Naive B cell (primary cell): ENCODE measurements at places on chromosomes 4 and X.

DNA sequence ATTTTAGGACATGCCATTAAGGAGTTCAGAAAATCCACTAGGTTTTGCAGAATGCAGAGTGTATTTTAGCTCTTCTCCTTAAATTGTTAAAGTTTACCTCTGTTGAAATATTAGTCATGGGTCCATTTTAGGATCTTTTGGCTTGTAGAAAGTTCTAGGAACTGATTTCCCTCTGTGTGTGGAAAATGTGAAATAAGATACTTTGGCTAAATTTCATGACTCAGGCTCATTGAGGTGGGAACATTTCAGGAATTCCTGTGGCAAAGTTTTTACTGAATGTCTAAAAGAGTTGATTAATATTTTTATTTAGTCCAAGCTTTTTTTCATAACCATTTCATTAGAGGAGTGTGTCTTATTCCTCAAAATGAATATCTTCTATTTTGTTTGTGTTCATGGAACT is 7.0 kb downstream of the FHIP1A start:
- no peak for DNase-seq

DNA sequence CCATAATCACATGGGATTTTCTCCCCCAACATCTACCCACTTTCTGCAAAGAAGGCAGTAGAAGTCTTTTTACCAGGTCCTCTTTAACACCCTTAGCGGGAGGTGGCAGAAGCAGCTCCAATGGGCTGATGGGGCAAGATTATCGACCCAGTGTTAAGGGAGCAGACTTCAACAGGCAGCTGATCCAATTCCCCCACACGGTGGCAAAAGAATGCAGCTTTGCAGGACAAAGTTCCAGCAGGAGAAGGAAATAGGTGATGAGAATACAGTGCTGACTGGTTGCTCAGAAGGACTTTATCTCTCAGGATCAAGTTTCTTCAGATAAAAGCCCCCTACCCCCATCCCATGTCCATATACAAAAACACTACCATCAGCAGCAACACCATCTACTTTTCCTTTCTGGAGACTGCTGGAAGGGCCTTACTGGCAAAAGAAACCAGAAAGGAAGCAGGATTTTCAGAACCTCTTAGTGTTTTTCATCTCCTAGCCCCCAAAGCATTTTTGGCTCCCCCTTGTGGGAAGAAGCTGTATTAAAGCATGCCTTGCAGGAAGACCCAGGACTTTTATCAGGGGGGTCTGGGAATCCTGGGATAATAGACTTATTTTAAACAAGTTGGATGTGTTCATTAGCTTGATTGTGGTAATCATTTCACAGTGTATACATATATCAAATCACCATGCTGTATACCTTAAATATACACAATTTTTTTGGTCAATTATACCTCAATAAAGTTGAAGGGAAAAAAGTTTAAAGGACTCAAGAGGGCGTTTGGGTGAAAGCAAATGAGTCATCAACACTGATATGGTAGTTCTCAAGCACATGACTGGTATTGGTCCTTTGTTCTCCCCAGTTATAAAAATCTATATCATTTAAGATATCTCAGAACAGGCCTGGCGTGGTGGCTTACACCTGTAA is 146.4 kb downstream of the GPC3 start:
- peak; percentile 27 for DNase-seq

DNA sequence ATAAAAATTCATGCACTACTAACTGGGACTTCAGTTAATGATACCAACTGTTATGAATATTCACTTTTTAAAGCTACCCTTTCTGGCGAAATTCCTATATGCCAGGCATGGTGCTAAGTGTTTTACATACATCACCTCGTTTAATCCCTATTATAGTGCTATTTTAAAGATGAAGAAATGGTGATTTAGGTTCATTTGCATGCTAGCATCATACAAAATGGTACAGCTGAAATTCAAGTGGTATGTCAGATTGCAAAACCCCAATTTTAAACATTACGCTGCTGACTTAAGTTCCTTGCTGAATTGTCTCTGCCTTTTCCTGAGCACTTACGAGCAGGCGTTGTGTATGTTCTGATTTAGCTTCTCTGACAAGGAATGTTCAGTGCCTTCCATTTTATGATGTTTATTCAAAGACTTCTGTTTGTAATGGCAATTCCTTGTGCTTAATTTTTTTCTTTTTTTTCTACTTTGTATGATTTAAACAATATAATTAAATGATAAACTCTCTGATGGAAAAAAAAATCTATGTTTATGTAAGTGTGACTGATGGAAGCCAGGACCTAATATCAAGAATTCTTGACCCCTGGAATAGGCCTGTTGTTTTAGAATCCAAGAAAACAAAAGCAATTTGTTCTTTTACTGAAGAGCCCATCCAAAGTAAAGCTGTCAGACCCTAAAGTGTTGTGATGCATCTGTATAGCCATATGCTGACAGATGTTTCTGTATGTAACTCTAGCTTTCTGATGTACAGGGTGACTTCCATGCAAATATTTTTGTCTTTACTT is 148.1 kb downstream of the PCDH7 start:
- DNase-seq = no peak

GRCh38 chrX:154738011-154738738 is 12.7 kb downstream of the GAB3 start:
- DNase-seq = no peak

GRCh38 chrX:68832516-68833447 is 4.0 kb downstream of the EFNB1 start:
- DNase-seq = no peak

- no peak for DNase-seq
These were observed 188.3 kb upstream of the HCCS start for GRCh38 chrX:10922835-10923234.

- no peak for DNase-seq
These were observed 309.8 kb upstream of the GALNT7 start for GRCh38 chr4:172858731-172859230.

GRCh38 chr4:5165420-5166369 is 114.4 kb downstream of the STK32B start:
- DNase-seq = no peak

- DNase-seq = no peak
These were observed 82.4 kb downstream of the CNGA2 start for GRCh38 chrX:151816934-151817333.

GRCh38 chr4:94446386-94446785 is 5.4 kb upstream of the PDLIM5 start:
- no peak for DNase-seq

DNA sequence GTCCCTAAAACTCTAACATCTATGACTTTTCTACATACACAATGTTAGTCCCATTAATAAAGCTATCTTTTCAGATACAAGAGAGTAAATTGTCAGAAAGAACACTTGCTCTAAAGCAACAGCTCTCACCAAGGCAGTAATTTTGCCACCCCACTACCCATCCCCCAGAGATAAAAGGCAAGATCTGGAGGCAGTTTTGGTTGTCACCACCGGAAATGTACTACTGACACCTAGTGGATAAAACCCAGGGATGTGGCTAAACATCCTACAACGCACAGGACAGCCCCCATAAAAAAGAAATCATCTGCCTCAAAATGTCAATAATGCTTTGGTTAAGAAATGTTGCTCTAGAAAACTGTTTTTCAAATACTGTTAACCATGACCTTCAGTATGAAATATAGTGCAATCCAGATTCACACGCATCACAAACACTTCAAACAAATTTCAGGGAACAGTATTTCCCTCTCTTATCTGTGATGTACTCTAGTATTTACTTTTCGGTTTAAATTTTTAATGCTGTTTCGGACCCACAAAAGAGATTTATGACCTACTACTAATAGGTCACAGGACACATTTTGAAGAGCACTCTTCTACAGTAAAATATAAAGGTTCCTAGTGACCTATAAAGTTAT is 5.1 kb downstream of the FBXL5 start:
- DNase-seq = peak; percentile 63

DNA sequence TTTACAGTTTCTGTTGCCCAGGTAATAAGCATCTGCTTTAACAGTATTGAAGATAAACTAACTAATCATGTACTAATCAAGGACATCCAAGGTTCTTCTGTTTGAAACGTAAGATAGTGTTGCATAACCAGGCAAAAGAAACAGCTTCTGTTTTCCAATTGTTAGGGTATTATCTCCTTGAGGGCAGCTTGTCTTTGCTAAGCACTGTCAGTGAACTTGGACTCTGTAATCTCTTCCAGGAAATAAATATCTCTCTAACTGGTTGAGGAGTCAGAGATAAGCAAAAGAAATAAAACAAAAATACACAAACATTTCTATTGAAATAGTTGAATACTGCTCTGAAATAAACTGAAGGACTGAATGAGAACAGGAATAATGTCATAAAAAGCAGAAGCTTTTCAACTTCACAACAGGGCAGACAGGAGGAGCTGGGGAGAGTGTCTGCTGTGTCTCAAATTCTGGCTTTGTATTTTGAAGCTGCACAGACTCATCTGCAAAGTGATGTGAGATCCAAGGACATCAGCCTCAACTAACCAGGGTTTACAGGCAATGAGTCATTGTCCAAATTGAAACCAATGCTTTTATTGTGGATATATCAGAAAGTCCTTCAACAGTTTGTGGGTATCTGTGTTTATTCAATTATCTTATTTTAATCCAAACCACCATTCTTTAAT is 1253.0 kb upstream of the PCDH7 start:
- no peak for DNase-seq

DNA sequence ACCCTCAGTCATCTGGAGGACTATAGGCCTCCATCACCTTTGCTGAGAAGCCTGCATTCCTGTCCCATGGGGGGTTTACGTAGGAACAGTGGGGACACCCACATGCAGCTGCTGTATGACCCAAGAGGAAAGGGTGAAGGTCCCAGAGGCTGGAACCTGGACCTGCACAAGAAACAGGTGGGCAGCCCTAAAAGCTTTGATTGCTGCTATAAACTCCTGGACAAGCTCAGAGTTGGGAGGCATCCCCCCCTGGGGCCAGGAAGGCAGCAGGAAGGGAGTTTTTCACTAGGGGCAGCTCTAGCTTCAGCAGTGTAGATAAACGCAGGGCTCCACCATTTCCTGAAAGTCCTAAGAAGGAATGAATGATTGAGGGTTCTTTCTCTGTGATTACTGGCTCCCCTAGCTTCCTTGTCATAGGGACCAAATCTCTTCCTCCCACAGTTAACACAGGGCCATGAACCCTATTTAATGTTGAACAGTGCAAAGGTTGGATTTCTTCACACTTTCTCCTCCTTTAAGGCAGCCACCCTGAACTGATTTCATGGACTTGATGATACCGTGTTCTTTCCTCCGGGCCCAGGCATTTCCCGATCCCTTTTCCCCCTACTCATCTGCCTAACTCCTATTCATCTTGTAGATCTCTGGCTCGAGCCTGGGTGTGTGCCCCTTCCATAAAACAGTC is 84.2 kb downstream of the CHRNA9 start:
- DNase-seq = no peak

- DNase-seq = no peak
These were observed 404.8 kb downstream of the KLHL13 start for GRCh38 chrX:117711782-117712181.

GRCh38 chr4:6372649-6373525 is 99.5 kb downstream of the PPP2R2C start:
- no peak for DNase-seq

DNA sequence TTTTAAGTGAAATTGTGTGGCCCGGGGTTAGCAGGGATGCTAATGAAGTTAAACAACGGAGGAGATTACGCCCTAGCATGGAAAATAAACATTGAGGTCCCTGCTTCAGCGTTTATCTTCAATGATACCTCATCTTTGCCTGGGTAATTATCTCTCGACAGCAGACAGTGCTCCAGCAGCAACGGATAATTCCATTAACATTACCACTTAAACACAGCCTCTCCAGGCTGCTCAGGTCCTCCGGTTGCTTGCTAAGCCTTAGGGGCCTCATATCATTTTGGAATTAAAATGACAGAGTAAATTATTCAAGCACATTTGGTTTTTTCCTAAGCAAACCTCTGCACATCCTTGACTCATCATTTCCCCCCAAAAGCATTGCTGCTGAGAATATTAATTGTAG is 281.5 kb upstream of the KLF3 start:
- DNase-seq = no peak

DNA sequence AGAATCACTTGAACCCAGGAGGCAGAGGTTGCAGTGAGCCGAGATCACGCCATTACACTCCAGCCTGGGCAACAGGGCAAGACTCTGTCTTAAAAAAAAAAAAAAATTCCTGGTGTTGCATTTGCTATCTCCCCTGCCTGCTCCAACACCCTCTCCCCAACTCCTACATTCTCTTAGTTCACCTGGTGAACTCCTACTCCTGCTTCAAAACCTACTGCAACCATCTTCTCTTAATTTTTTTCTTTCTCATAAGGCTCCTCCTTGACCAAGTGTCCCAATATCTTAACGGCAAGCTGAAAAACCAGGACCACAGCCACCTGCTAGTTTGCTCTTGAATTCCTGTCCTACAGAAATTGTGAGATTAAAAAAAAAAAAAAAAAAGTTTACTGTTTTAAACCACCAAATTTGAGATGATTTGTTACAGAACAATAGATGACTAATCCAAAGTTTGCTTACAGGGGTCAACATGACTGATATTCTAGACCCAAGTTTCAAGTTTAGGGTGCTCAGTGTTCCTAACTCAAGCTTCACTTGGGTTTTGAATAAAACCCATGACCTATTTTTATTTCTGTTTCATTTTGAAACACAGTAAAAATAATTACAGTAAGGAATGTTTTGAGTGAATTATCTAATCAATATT is 13.1 kb upstream of the ANXA5 start:
- DNase-seq = no peak

DNA sequence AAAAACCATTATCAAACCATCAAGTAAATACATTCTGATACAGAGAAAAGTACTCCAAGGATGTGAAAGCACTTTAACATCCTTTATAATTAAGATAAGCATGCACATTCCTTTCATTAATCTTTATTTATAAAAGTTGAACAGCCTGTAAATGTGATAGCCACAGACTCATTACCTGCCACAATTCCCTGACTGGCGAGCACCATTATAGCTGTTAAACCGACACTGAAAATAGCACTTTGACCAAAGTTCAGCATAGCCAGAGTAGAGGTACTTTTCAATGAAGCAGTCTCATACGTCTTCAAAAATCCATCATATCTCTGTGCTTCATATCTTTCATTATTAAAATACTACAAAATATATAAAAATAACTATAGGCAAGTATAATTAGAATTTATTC is 84.7 kb downstream of the ABCB7 start:
- DNase-seq = no peak

- peak; percentile 10 for DNase-seq
These were observed 159.8 kb downstream of the OR13H1 start for GRCh38 chrX:131703646-131704045.

- DNase-seq = no peak
These were observed 160.0 kb downstream of the FHIP1A start for GRCh38 chr4:151568966-151569365.

DNA sequence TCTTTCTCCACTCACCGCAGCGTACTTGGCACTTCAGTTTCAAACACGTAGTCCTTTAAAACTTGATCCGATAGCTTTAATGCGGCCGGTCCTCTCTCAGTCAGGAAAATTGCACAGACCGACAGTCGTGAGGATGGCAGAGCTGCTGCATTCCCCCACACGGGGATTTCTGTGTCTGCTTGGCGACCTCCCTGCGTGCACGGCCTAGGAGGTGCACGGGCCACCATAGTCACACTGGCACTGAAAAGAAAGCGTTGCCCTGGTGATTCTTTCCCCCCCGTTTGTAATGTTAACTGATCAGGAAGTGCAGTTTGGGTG is 10.3 kb downstream of the AKAP17A start:
- no peak for DNase-seq

GRCh38 chr4:18961266-18961665 is 939.7 kb upstream of the LCORL start:
- DNase-seq = no peak

- DNase-seq = no peak
These were observed at the start of gene SH3D19 for GRCh38 chr4:151325111-151325948. SH3D19 (minus strand) TSS chr4:151325605; CDS start chr4:151325352, 253 bp downstream.
